ACHN (cell line): ENCODE measurements at places on chromosomes 4 and X.
A peak's percentile ranks its signal among the peaks of the same experiment; 100 is the strongest.

DNA sequence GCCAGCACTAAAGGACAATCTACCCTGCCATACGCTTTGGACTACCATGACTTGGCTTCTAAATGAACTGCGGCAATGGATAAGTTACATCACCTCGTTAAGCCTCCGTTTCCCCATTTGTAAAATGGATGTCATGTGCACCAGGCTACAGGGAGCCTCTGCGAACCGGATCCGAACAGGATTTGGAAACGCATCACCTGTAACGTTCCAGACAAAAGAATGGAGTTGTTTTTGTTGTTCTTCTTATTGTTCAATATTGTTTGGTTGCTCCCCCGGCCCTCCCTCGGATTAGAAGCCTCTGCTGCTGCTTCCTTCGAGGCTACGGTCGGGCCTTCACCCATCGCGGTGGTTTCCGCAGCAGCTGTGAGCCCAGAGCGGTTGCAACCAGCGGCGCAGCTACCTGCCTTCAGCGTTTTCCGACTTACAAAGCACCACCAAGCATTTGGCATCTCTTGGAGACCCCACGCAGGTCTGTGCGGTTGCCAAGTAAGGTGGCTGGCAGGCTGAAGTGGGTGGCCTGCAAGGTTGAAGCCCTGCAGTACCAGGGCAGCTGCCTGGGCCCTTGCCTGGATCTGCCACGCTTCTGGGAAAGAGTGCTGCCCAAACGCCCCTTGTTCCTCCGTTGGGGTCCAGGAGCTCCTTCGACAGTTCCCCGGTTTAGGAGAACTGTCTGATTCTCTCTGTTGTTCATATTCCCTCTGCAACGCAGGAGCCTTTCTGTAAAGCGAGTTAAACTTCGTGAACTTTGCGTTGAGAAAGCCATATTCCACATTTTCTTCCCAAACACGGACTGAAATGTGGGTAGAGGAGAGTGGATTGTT is 7.1 kb downstream of the NKX3-2 start:
- DNase-seq, result no peak

- no peak for DNase-seq
These were observed 74.1 kb downstream of the AFAP1 start for GRCh38 chr4:7865533-7865932.

DNA sequence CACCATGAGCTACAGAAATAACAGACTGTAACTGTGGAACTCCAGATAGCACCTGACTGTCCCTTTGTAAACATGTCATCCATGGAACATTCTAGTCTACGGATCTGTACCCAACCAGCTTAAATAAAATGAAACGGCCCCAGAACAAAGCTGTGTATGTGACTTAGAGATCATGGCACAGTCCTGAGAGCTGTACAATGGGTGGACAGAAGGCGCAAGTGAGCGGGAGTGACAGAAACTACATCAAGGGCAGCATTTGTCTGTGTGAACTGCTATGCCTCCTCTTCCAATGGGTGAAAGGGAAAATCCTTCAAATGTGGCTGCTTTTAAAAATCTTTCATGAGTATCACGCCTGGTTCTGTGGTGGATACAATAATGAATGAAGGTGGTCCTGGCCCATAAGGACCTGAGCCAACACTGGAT is 72.5 kb downstream of the FAT1 start:
- DNase-seq, result no peak

DNA sequence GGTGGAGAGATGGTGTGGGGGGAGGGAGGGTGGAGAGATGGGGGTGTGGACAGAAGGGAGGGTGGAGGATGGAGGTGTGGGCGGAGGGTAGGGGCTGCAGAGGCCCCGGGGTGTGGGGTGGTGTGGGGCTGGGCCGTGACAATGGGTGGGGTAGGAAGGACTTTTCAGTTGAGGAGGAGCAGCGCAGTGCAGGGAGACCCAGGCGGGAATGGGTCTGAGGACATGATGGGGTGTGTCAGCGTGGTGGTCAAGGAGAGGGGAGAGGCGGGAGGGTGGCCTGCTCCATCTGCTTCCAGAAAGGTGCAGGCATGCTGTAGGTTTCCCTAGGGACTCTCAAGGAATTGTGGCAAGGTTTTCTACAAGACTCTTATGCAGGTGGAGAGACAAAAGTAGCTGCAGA is 48.9 kb downstream of the RGS12 start:
- DNase-seq, result no peak

DNA sequence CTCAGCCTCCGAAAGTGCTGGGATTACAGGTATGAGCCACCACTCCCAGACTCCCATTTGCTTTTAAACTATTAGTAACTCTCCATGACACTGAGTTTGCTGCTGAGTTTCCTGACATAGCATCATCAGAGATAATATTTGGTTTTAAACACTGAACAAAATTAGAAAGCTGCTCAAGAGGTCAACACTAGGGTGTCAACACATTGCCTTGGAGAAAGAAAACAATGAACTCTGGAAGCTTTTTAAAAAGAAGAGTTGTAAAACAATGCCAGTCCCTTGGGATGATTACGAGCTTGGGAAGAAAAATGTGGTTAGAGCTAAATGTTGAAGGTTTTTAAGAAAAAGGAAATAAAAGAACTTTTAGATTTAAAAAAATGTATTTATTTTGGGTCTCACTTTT is 264.8 kb downstream of the CAMK2D start:
- DNase-seq, result no peak

GRCh38 chr4:99052902-99053301 is 35.7 kb downstream of the ADH5 start:
- DNase-seq, result no peak

DNA sequence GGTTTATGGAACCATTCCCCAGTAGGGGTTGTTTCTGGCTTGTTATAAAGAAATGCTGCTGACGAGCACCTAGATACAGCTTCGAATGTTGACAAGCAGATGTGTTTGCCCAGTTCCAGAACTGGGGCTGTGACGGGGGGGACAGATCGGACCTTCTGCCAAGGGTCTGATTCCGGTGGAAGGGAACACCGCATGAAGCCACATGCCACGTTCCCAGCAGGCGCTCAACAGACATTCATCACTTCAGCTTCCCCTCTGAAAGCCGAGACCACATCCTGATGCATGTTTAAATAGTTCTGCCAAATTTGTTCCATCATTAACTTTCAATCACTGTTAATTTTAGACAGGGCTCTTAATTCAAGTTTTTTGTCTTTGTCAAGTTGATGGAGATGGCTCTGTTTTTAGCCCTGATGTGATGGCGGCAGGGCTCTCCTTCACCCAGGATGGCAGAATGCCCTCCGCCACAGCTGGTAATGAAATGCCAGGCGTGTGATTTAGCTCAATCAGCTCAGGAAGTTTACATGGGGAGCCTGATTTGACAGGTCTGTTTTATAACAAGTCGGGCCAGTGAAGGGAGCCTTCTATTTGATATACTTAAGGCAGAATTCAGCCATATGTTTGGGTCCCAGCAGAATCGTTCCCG is 57.4 kb downstream of the PSAPL1 start:
- no peak for DNase-seq

GRCh38 chrX:43375136-43375535 is 281.0 kb upstream of the MAOA start:
- no peak for DNase-seq

DNA sequence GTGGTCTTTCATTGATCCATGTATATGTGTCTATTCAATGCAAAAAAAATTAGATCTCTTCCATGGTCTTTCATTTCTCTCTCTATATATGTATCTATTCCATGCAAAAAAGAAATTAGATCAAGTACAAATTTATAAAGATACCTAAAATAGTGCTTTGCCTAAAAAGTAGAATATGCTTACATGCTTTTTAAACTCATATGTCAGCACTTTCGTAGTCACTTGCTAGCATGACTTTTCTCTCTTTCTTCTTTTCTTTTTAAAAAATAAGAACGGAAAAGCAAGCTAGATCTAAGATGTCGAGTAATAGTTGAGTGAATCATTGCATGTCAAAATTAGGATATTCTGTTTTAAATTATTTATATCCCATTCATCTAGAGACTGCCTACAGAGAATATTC is 50.9 kb downstream of the PKD2 start:
- DNase-seq, result no peak

DNA sequence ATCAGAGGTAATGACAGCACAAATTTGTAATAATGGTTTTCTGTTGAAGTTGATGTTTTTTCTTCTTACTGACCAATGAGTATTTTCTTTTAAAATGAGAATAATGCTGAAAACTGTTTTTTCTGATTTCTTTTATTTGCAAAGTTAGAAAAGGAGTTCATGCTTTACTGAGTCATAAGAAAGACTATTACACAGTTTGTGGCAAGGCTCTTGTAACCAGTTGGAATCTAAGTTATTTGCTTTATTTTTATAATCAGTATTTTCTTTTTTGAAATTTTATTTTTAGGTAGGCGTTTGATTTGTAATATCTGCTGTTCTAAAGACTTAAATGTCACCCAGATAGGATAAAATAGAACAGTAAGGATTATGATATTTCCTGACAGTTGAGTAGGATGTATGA is 25.5 kb downstream of the ANAPC4 start:
- DNase-seq, result no peak

DNA sequence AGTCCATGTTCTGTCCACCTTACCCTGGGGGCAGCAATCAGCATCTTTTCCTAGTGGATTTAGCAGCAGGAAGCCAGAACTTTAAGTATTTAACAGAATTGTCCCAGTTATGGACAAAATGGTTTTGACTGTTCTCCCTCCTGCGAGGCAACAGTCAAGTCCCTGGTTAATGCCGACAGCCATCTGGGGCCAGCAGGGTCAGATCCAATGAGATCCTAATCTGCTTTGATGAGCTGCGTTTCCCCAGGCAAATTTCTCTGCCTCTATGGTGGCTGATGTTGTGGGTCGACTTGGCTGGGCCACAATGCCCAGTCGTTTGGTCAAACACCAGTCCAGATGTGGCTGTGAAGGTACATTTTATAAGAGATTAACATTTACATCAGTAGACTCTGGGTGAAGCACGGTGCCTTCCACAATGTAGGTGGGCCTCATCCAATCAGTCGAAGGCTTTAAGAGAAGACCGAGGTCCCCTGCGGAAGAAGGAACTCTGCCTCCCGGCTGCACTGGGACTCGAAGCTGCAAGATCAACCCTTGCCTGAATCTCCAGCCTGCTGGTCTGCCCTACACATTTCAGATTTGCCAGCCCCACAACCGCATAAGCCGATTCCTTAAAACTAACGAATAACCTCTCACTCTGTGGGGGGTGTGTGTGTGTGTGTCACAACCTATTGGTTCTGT is 89.0 kb upstream of the C4orf50 start:
- no peak for DNase-seq

DNA sequence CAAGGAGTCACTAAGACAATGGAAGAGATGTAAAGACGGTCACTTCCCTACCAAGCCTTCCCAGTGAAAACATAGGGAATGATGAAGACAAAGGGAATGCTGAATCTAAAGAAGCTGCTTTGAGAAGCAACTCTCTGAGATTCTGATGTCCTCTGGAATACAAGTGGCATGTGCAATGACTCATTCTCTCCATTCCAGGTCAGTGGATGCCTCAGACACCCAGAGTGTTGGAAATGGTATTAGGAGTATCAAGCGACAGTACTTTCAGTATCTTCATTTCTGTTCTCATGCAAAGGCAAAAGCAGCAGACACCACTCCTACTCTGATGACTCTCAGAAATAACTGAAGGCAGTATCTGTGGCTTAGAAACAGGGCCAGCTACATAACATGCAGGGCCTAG is 102.6 kb downstream of the FSTL5 start:
- peak; percentile 25 for DNase-seq

DNA sequence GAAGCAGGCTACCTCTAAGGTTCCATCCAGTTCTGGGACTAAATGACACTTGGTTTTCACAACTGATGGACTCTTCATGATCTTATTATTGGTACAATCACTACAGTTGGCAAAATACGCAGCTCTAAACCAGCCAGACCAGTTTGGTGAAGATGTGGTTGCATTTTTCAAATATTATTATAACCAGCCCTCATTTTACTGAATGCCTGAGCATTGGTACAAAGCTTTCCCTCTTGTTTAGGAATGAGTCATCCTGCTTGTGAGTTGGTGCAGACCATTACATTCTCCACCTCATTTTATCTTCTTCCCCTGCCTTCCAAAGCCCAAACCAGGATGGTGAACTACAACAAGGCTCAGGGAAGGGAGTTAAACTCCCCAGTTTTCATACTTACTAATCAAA is 223.1 kb downstream of the KDR start:
- DNase-seq, result no peak

DNA sequence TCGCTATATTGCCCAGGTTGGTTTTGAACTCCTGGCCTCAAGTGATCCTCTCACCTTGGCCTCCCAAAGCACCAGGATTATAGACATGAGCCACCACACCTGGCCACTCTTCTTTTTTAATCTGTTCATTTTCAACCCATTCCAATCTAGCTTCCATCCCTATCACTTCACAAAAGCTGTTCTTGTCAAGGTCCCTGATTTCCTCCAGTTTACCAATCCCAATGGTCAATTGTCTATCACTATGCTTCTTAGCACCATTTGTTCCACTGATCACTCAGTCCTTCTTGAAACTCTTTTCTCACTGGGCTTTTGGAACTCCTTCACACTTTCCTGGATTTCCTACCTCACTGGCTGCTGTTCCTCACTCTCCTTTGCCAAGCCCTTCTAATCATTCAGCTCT is 38.6 kb downstream of the PRPS1 start:
- no peak for DNase-seq

DNA sequence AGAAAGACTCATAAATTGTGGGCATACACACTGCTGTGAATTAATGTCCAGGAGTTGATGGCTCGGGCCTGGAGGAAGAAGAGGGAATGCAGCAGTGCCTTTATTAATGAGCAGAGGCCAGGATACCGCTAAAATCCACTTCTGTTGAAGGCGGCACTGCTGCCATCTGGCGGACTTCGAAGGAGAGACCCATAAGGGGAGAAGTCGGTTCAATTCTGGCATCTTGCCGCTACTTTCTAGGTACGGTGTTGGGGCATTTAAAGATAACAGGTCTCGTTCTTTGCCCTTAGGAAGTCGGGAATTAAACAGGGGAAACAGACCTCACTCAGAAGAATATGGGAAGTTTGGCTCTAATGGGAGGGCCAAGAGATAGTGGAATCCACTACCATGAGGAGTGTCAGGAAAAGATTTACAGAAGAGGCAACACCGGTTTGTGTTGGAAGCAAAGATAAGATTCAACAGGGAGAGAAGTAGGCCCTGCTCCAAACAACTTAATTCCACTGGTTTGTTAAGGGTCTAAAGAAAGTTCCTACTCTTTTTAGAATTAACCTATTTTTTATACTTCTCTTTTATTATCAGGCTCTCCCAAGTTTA is 133.6 kb upstream of the GIMD1 start:
- DNase-seq, result no peak

GRCh38 chrX:38206036-38206435 is 14.6 kb downstream of the SRPX start:
- no peak for DNase-seq

- no peak for DNase-seq
These were observed 283.2 kb downstream of the ANK2 start for GRCh38 chr4:113332701-113333100.

- peak; percentile 0 for DNase-seq
These were observed 207.3 kb upstream of the RADX start for GRCh38 chrX:106404512-106404911.

GRCh38 chr4:108287834-108288413 is 119.2 kb upstream of the LEF1 start:
- DNase-seq, result no peak

GRCh38 chr4:118398226-118399090 is 45.7 kb upstream of the PRSS12 start:
- no peak for DNase-seq

GRCh38 chr4:3485011-3485791 is 22.1 kb downstream of the DOK7 start:
- DNase-seq, result no peak

- no peak for DNase-seq
These were observed 100.8 kb downstream of the SYTL5 start for GRCh38 chrX:38106991-38107655.

GRCh38 chr4:53943345-53944085 is 120.9 kb downstream of the CHIC2 start:
- peak; percentile 64 for DNase-seq

GRCh38 chr4:6526156-6526555 is 48.8 kb upstream of the MAN2B2 start:
- no peak for DNase-seq
